SJSA1 (cell line): ENCODE measurements at places on chromosomes 2 and 18.

- H3K36me3 ChIP-seq = no peaks in the 10 kb centered on the region
- no peak overlapping the region for H3K27ac ChIP-seq
- H3K4me3 ChIP-seq = no peak overlapping the region
- DNase-seq = no peak
Measured at GRCh38 chr2:197851451-197851850, 47.1 kb downstream of the PLCL1 start.

GRCh38 chr2:147388217-147388616, 456.6 kb upstream of the ACVR2A start:
- no peaks in the 10 kb centered on the region for H3K36me3 ChIP-seq
- H3K4me1 ChIP-seq = no peaks in the 10 kb centered on the region
- H3K4me3 ChIP-seq = no peak overlapping the region
- no peaks in the 10 kb centered on the region; the same call in 1 of the 2 replicates for H3K27me3 ChIP-seq
- DNase-seq = no peak

- no peaks in the 10 kb centered on the region for H3K4me1 ChIP-seq
- no peak overlapping the region for H3K27ac ChIP-seq
- DNase-seq = no peak
- no peak overlapping the region for H3K4me3 ChIP-seq
- no peaks in the 10 kb centered on the region for H3K36me3 ChIP-seq
Measured at GRCh38 chr2:45852450-45853150, 201.1 kb downstream of the PRKCE start.

- no peak for DNase-seq
- peaks cover 36% of the 10 kb centered on the region for H3K4me1 ChIP-seq
- no peaks in the 10 kb centered on the region for H3K27me3 ChIP-seq
- peak overlapping the region; percentile 86 for H3K27ac ChIP-seq
- H3K4me3 ChIP-seq = no peak overlapping the region
Measured at GRCh38 chr2:188322569-188323551, 31.2 kb downstream of the GULP1 start.

DNA sequence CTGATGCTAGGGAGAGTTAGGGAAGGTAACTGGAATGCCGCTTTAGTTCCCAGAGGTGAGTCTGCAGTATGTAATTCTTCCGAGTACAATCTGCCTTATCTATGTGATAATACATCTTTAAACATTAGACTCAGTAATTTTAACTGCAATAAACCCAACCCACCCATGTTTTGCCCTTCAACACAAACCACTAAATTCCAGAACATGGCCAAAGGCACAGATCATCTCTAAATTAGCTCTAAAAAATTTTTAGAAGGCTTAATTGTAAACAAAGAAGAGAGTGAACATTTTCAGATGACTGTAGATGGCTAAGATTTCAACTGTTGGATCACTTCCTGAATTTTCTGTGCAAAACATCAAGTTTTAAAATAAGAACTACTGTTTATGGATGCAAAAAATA, 488.7 kb upstream of the ID2 start:
- no peak overlapping the region for H3K27ac ChIP-seq
- no peak for DNase-seq
- no peaks in the 10 kb centered on the region for H3K36me3 ChIP-seq

DNA sequence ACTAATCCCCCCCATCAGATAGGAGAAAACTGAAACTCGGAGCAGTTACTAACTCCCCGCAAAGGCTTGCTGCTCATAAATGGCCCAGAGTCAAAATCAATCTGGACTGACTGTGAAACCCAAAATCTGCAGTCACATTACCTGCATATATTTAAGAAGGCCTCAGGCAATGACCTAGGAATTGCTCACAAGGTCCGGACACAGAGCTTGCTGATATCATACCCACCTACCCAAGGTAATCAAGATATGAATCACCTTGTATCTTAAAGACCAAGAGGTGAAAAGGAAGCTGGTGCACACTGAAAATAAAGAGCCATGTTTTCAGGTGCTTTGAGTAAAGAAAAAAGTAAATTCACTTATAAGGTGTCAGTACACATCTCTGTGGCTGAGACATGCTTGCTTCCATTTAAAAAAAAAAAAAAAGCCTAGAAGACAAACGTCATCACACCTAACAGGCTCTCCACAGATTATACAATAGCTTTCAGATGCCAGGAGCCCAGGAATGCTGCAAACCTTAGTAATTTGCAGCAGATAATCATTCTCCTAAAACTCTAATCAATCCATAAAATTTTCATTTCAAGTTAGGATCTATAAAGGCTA, 195.4 kb downstream of the ZEB2 start:
- no peak overlapping the region for H3K27ac ChIP-seq
- 0 out of 2 replicates have a peak, but pooled peaks cover 9% of the 10 kb centered on the region for H3K4me1 ChIP-seq
- no peaks in the 10 kb centered on the region for H3K36me3 ChIP-seq
- no peaks in the 10 kb centered on the region for H3K27me3 ChIP-seq
- H3K4me3 ChIP-seq = no peak overlapping the region
- no peak for DNase-seq

DNA sequence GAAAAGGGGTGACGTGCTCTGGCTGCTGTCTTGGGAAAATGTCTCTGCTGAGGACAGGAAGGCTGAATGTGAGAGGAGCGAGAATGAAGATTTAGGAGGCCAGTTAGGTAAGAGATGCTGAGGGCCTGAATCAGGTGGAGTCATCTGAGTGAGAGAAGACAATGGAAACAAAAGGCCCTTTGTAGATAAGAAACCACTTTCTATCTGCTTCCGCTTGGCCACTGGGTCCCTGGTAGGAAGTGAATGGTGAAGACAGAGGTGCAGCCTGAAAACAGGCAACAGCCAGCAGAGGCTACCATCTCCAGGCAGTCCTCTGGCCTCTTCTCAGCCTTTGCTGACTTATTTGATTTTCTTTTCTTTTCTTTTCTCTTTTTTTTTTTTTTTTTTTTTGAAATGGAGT, 374.0 kb upstream of the SLC14A2 start:
- H3K27me3 ChIP-seq = no peaks in the 10 kb centered on the region
- no peaks in the 10 kb centered on the region for H3K36me3 ChIP-seq
- H3K4me3 ChIP-seq = no peak overlapping the region
